ENCODE measurements at places on chromosomes 7 and 10. TPM values are rescaled to one million over a fixed set of nuclear protein-coding genes. Genes with fewer than 3 reads are reported as not detected.

- peaks cover 53% of the 10 kb centered on the region for H3K4me1 ChIP-seq
- peak overlapping the region; percentile 88 for H3K4me3 ChIP-seq
- peaks cover 70% of the 10 kb centered on the region for H3K36me3 ChIP-seq
Measured at GRCh38 chr7:44880317-44881018, 4.9 kb downstream of the PURB start.

DNA sequence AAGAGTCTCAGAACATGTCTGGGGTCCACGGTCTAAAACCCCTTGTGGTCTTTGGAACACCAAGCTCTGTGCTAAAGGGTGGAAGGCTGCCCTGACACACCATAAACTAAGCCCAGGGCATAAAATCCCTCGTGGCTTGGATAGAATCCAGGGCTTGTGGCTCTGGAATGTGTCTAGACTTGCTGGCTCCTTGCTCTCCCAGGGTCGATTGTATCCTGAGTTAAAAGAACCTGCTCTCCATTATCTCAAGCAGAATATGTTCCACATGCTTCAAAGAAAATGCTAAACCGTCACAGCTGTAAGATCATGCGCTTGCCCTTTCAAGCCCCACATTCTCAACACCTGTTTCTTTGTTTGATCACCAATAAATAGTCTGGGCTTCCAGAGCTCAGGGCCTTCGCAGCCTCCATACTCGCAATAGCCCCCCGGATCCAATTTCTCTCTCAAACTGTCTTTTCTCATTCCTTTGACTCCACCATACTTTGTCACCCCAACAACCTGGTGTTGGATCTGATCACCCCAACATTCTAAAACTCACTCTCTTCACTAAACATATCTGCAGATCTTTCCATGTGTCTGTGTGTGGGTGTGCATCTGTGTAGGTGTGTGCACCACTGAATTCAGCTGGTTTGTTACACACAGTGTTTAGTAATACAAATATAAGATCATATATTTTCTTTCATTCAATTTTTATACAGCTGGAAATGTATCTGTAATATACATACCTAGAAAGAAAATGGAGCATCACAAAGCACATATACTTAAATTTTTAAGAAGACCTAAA, 238.5 kb downstream of the ZMYND11 start:
- H3K27me3 ChIP-seq: peaks cover 5% of the 10 kb centered on the region
- peaks cover 12% of the 10 kb centered on the region for H3K4me1 ChIP-seq
- H3K36me3 ChIP-seq: peaks cover 2% of the 10 kb centered on the region

- H3K27ac ChIP-seq: peak within 1 kb of the TSS; percentile 79
- H3K4me3 ChIP-seq: peak within 1 kb of the TSS; percentile 89
- peaks cover 29% of the 10 kb centered on the region for H3K4me1 ChIP-seq
- H3K36me3 ChIP-seq: no peaks in the 10 kb centered on the region
- peak; percentile 43 for DNase-seq
Measured at GRCh38 chr7:84194484-84195271, at the start of gene SEMA3A. SEMA3A (minus strand) TSS chr7:84194789; CDS start chr7:84194586, 203 bp downstream.

Gene PVRIG
- 64.8 TPM for total RNA-seq

Gene LRMDA
- not detected for total RNA-seq

Measured in activated CD8-positive, alpha-beta T cell treated with anti-CD3 and anti-CD28 coated beads, Interleukin-2, amount 10 ng/mL, durations not matched to agents 7 days and 5 days (primary cell).